Neural crest cell (in vitro differentiated cells): ENCODE measurements at places on chromosomes 6 and 20.

- DNase-seq, result no peak
Measured at GRCh38 chr6:68895929-68896328, 260.8 kb downstream of the ADGRB3 start.

DNA sequence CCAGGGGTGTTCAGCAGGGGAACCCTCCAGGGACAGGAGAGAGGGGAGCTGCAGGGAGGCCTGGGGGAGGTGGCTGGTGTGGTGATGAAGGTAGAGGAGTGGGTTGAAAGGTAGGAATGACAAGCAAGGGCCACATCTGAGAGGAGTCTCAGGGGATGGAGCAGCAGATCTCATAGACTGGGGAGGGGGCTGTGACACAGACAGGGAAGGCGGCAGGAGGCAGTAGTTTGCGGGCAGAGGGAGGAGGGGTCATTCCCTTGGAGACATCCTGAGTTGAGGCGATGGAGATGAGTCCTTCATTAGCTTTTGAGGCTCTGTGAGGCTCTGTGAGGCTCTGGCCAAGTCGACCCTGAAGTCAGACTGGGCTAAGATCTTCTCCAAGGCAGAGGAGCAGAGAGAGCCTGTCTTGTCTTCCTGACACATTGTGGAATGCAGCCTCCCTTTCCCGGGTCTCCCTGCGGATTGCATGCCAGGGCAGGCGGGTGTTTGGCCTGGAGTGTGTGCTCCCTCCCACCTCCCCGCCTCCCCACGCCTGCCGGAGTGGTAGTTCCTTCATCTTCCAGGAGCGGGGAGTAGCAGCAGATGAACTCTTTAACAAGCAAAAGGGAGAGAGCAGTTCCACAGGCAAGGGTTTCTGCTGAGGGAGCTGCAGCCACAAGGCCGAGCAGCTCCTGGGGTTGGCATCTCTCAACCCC is 34.3 kb upstream of the MLN start:
- no peak for DNase-seq

GRCh38 chr6:169933839-169934698 is 182.6 kb downstream of the ERMARD start:
- DNase-seq, result no peak

DNA sequence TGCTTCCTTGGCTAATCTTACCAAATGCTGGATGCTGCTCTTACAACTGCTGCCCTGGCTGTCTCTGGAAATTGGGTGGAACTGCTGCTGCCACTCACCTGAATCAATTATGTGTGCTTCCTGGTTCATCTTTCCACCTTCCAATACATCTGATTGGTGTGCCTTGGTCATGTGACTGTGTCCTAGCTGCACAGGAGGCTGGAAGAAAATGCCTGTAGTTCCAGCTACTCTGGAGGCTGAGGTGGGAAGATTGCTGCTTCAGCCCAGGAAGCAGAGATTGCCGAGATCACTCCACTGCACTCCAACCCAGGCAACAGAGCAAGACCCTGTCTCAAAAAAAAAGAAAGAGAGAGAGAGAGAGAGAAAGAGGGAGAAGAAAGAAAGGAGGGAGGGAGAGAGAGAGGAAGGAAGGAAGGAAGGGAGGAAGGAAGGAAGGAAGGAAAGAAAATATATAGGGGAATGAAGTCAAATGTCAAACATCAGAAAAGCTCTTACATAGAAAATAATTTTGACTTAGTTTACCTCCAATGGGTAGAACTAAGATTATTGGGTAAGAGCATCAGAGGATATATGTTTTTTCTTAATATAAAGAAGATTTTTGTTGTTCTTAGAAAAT is 14.1 kb upstream of the PPARD start:
- DNase-seq, result no peak

DNA sequence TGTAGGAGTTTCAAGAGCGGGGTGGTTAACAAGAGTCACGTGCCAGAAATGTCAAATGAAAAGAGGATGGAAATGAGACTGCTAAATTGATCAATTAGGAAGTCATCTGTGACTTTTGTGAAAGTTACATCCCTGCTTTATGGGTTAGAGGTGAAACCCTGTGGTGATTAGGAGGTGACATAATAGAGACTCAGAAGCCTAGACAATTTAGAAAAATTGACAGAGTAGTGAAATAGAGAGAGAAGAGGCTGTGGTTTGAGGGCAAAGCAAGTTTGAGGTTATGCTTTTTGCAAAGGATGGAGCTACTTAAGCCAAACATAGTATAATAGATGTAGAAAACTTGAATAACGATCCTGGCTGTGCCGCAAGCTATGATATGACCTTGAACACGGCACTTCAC is 71.8 kb downstream of the IMPG1 start:
- DNase-seq, result no peak

GRCh38 chr6:44489910-44490604 is 102.6 kb downstream of the CDC5L start:
- no peak for DNase-seq

- DNase-seq, result no peak
Measured at GRCh38 chr6:125197795-125198269, 44.3 kb downstream of the TPD52L1 start.

DNA sequence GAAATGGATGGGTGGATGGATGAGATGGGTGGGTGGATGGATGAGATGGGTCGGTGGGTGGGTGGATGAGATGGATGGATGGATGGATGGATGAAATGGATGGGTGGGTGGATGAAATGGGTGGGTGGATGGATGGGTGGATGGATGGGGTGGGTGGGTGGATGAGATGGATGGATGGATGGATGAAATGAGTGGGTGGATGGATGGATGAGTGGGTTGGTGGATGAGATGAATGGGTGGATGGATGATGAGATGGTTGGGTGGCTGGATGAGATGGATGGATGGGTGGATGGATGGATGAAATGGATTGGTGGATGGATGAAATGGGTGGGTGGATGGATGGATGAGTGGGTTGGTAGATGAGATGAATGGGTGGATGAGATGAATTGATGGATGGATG is 35.7 kb downstream of the THBS2 start:
- DNase-seq, result no peak

DNA sequence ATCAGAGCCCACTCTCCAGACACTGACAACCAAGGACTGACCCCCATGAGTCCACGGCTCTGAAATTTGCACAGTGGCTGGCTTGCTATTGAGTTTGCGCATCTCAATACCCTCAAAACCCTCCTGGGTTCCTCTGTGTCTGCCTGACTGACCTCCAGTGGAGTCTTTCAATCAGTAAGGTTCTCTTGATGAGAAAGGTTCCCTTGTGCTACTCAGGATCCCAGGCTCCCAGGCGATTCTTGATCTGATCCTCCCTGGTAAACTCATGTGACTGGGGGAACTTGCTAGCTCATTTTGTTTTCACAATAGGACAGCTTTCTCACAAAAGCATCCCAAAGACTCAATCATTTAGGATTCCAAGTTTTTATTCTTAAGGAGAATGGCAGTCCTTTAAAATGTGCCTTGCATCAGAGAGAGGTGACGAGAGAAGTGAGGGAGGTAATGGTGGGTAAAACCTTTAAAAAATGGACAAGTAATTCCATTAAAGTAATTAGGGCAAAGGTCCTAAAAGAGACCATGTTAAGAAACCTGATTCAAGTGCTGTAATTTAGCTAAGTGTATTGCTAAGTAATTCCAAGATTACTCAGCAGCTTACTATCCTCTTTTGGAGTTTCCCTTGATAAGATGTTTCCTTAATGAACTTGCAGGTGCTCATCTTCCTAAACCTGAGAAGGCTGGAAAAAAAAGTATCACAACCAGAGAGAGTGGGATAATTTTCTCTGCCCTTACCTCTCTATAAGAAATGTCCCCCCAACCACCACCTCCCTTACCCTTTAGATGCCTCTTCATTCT is 304.7 kb upstream of the SGK1 start:
- DNase-seq, result no peak

DNA sequence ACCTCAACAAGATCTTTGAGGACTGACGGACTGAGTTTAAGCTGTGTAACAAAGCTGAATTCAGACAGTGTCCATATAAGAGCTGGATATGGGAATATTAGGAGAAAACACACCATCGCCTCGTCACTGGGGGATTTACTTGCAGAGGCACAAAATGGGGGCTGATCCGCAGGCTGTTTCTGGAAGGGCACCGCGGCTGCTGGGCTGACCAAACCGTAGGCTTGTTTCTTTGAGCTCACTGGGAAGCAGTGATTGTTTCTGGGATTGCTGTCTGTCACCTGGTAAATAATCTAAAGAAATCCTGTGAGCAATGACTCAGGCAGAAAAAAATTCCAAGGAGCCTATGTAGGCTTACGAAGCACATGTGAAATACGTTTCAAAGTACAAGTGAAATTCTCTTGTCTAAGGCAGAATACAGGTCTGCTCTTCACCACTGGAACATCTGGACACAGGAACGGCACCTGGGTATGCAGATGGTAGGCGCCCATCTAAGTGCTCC is 63.9 kb upstream of the MPC1 start:
- DNase-seq, result no peak

GRCh38 chr6:36248980-36249379 is 20.9 kb upstream of the PNPLA1 start:
- DNase-seq, result no peak

GRCh38 chr6:6125495-6125894 is 118.8 kb upstream of the NRN1 start:
- DNase-seq, result no peak

- no peak for DNase-seq
Measured at GRCh38 chr6:105862936-105863607, 223.1 kb upstream of the PRDM1 start.

DNA sequence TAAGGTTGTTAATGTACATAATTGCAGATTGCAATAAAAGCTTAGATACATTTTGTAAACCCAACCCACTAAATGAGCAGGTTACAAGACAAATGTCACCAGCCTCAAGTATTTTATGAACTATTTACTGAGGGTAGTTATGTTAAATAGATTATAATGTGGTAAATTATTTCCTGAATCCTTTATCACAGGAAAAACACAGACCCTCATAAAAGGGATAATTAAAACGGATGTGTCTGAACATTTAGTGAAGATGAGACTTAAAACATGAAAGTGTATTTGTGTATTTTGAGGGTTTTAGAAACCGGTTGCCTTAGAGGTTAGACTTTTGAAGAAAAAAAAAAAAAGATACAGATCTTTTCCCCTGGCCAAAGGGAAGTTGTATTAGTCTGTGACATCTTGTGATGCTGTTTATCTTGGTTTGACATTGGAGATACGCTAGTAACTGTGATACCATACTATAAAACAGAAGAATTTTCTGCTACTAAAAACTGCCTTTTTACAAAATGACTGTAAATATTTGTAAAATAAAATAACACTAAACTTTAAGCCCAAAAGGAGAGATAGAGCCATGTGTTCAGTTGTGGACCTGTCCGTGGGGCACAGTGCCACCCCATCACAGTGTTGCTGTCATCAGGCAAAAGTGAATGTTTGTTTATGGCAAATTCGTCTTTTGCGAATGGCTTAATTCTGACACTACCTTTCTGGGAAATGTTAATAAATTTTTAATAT is 9.7 kb downstream of the DYNLT1 start:
- DNase-seq, result no peak

DNA sequence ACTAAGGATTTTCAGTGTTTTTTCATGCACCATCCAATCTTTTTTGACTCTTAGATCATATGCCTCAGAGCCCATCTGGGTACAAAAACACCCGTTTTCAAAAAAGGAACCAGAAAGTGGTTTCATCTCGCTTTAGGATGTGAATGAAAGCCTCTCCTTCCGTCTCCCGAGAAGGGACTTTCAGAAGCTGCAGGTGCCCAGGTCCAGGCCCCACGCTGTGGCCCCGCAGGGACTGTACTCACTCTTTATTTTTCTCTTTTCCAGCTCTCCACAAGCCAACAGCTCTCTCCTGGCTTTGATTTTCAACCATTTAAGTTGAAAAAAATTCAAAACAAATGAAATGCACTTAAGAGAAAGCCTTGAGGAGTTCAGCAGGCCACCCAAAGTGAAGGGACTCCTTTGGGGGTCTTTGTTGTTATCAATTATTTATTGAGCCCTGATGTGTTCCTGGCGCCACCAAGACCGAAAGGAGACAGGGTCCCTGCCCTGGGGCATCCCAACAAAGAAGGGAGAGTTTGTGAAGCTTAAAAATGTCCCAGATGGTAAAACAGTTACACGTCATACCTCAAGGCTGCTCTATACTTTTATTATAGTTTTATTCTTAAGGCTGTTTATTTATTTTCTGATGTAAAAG is 467.3 kb downstream of the PREX1 start:
- no peak for DNase-seq

DNA sequence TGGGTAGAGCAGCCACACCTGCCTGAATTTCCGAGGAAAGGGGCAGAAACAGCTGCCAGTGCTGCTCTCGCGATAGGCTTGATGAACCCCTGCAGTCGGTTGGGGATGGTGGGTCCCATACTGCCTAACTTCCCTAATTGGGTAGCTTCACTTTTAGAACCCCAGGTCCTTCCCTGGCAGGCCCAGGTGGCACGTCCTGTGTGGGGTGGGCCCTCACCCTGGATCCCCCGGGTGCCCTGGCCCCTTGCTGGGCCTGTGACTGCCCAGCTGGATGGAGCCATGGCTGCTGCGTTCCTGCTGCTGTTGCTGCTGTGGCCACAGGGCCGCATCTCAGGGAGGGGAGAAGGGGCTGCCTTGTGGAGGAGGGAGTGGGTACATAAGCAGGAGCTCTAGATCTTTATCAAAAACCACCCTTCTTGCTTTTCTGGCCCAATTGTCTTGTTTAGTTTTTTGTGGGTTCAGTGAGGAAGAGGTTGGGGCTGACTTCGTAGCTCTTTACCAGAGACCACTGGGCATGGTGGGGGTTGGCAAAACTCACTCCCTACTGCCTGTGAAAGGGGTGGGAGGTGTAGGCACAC is 19.2 kb downstream of the TREML4 start:
- DNase-seq, result no peak

- no peak for DNase-seq
Measured at GRCh38 chr6:159400826-159401225, 231.6 kb downstream of the FNDC1 start.

DNA sequence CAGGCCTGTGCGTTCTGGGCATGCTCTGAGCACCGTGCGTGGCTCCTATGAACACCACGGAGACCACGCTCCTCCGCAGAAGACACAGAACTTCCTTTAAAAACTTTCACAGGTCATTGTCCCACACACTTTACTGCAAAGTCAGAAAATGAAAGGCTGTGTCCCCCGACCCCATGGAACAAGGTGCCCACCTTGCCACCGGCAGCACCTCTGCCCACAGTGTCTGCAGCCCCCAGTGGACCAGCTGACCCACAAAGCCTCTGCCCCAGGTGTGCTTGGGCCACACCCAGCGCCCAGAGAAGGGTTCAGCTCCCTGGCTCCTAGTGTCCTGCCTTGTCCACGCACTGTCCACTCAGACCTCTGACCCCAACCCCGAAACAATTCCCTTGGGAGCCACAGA is 8.7 kb downstream of the TAF4 start:
- no peak for DNase-seq

DNA sequence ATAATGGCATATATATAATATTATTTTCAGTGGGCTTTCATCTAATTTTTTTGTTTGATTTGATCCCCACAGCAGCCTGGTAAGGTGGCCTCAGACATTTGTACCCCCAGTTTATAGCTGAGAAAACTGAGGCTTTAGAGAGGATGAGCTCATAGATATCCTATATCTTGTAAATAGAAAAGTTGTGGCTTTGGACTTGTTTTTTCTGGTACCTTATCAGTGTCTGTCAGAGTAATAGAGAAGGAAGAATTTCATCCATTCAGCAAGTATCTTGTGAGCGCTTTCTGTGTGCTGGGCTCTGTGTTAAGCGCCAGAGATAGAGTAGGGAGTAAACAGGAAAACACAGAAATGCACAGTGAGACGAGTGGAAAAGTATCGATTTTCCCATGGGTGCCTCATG is 27.9 kb downstream of the TAF11 start:
- DNase-seq, result no peak

- no peak for DNase-seq
Measured at GRCh38 chr6:170082067-170082466, 208.8 kb downstream of the DLL1 start.
